ENCODE measurements at places on chromosomes 5 and 9.

DNA sequence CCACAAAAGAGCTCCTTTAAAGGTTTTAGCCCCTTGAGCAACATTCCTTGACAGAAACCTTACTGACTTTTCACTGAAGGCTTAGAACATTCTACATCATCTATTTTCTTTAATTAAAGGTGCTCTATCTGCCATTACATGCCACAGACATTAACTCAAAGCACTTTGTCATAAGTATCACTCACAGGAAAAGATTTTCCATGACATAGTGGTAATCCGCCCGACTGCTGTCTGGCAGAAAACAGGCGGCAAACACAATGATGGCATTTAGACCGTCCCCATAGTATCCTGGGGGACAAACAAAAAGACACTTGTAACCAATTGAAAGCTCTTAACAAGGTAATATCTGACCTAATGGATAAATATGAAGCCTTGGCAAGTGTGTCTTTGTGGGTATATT, 126.2 kb upstream of the PCA3 start:
- no peak for DNase-seq

DNA sequence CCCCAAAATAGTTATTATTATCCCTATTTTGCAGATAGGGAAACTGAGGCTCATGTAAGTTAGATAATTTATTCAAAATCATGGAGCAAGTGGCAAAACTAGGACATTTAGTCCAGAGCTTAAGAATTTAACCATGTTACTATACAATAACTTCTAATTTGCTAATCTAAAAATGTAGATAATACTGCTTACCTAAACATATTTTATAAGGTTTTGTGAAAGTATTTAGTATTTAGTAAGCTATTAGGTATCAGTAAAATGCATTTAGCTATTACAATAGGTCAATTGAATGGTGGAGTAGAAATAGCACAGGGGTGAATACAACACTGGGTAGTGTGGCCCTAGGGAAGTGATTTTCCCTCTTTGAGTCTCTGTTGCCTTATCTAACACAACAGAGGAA, 648.3 kb downstream of the KIF4B start:
- DNase-seq = no peak

DNA sequence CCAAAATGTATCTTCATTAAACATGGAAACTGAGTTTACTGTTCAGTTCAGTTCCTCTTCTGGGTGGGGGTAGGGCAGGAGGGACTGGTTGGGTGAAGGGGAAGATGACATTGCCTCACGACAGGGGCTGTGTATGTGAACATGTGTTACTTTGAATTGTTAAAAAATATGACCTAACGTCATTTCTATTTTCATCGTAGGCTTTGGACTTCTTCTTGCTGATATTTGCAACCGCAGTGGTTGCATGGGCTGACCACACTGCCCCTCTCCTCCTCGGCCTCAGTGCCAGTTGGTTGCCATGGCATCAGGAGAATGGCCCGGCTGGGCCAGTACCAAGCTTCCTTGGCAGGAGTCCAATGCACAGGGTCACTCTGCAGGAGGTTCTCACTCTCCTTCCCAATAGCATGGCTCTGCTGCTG, 41.5 kb downstream of the HACD4 start:
- DNase-seq = no peak

DNA sequence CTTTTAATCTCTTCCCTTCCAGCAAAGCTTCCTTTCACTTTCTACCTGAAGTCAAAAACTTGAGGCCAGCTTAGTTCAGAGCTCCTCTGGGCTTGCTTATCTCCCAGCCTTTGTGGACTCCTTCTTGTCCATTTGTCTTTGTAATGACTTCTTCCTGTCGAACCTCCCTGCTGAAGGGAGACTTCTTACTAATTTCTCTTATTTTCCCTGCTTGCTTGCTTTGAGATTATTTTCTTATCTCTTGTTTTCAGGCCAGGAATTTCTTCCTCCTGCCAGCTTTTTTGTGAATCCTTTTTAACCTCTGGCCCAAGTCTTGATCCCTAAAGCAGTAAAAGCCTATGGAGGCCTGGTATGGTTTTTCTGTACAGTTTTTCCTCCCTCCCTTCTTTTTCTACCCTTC, 46.8 kb upstream of the DHFR start:
- no peak for DNase-seq

GRCh38 chr9:95648225-95648624, 131.5 kb upstream of the PTCH1 start:
- no peak for DNase-seq

DNA sequence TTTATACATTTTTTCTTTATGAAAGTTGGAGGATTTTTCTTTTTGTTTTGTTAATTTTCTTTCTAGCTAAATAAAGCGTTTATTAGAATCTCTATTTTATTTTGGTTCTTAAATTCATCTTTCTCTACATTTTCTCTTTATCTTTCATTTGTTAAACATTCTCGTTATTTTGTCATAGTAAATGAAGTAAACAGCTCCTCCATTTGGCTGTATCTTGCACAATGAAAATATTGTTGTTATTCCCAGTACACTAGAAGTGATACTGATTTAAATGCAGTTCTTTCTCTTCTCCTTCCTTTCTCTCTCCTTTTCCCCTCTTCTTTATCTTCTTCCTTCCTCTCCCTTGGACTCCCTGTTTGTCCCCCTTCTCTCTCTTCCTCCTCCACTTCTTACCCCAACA, 88.8 kb downstream of the FER start:
- DNase-seq = no peak

- DNase-seq = no peak
Observed at GRCh38 chr5:158928404-158928803, 171.3 kb downstream of the EBF1 start.

GRCh38 chr9:127578627-127578951, 33.5 kb upstream of the STXBP1 start:
- no peak for DNase-seq

GRCh38 chr5:78577071-78577807, 71.3 kb downstream of the LHFPL2 start:
- DNase-seq = no peak

- peak; percentile 7 for DNase-seq
Observed at GRCh38 chr5:129804705-129805104, 56.8 kb downstream of the MINAR2 start.

DNA sequence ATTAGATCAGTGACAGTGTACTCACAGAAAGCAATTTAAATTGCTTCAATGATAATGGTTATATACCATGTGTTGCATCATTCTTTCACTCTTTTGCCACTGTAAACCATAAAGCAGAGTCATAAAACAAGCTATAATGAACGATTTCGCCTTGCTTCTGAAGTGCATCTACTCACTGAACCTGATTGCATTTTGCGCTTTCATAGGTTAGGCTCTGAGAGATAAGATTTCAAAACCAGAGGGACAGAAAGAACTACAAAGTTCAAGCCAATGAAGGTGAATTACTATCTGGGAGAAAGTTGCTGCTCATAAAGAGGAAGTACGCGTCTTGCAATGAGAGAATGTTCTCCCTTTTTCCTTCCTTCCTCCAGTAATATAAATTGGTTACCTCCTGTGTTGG, 412.7 kb downstream of the CETN3 start:
- no peak for DNase-seq

- DNase-seq = no peak
Observed at GRCh38 chr5:96338091-96338490, 95.0 kb downstream of the PCSK1 start.

GRCh38 chr9:7316967-7317366, 482.6 kb downstream of the DMAC1 start:
- no peak for DNase-seq

DNA sequence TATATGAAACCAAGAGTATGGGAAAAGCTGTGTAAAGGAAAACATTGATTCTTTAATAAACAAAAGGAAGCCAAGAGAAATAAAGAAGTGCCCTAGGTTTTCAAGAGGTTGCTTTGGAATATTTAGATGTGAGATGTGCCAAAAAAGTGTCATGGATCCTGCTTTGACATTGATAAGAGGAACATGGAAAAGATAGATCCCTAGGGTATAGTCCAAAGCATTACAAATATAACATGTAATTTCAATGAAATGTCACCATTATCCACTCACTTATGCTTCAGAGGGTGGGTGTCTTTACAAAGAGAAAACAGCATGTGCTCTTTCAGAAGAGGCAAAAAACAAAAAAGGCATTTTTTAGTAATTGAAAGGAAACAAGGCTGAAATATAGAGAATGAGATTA, 1196.7 kb downstream of the EFNA5 start:
- DNase-seq = no peak

DNA sequence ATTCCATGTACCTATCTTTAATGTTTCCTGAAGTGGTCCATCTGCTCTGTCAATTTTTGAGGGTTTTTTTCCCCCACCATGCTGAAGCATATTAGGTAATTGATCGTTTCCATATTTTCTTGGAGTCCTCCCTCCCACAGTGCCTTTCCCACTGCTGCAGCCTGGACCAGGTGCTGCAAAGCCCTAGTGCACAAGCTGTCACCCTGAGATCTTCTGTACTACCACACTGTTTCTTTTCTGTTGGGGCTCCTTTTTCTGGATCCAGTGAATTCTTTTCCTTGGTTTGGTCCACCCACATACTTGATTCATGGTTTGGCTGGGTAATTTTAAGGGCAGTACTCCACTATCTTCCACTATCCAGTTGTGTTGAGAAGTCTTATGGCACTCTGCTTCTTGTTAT, 30.9 kb upstream of the FAM169A start:
- DNase-seq = no peak

DNA sequence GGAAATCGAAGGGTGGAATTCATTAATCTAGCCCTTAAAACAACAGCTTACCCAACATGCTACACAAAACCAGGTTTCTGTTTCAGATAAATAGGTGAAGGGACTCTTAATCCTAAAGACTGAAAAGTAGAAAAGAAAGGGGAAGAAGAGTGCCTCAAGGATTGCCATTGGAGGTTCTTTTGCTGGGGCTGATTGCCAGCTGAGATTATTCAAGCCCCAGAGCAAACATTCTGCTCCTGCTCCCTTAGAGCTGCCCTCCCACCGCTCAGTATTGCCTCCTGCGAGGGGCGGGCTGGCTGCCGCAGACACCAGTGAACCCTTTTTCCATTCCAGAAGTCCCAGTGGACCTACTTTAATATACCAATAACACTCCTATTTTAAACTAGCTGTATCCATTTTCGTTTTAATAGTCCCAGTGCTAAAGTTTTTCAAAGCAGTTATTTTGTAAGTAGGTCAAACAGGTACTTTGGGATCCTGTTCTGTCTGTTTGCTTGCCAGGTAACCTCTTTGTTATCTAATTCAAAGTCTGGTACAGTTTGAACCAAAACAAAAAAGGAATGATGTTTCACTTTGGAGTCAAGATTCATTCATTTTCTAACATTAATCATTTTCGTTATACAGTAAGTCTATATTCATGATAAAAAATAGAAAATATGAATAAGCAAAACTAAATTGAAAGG, 38.6 kb downstream of the HMGCS1 start:
- DNase-seq = no peak

GRCh38 chr5:163177971-163178370, 259.4 kb upstream of the CCNG1 start:
- no peak for DNase-seq

GRCh38 chr9:124437086-124437485, 13.2 kb upstream of the ADGRD2 start:
- no peak for DNase-seq

DNA sequence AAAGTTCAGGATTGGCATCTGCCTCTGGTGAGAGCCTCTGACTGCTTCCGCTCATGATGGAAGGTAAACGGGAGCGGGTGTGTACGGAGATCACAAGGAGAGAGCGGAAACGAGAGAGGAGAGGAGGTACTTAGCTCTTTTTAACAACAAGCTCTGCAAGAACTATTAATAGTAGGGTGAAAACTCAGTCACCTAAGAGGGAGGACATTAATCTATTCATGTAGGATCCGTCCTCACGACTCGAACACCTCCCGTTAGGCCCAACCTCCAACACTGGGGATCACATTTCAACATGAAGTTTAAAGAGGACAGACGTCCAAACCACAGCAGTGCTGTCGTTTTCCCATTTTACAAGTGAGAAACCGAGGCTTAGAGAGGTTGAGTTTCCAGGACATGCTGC, 173.7 kb downstream of the SLC28A3 start:
- no peak for DNase-seq

- DNase-seq = no peak
Observed at GRCh38 chr9:85036496-85036895, 367.0 kb downstream of the NTRK2 start.

DNA sequence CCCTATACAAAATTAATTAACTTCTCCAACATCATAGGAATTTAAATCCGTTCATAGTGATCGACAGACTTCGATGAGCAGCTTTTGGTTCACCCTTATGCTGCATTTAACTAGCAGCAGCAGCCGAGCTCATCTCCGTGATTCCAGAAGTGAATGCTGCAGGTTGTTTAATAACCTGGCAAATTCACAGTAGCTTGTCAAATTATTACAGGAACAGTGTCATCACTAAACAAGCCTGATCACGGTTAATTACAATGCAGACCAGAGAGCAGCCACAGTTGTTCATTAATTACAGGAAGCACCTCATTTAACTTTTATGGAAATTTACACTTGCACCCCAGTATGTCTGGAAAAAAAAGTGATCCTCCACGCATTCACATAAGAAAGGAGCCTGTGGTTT, 188.2 kb downstream of the BNC2 start:
- no peak for DNase-seq

GRCh38 chr9:6302417-6302816, 25.8 kb upstream of the TPD52L3 start:
- DNase-seq = no peak

DNA sequence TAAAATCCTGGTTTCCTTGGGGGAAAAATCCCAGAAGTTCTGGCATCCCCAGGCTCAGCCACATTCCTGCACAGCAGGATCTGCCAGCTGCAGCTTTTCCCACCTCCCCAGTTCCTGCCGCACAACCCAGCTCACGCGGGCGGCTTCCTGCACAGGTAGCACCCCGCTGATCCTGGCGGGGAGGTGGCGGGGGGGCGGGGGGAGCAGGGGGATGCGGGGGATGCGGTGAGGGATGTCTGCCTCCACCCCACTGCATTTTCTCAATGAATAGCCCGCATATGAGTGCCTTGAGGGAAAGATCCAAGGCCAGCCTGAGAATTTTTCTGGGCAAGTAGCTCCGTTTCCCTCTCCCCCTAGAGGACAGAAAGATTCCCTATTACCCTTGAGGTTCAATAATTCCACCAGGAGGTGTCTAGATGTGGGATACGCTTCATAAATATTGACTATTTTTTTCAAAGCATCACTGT, 21.1 kb downstream of the GFPT2 start:
- DNase-seq = no peak

- DNase-seq = no peak
Observed at GRCh38 chr5:98775246-98776065, 2.0 kb downstream of the RGMB start.

DNA sequence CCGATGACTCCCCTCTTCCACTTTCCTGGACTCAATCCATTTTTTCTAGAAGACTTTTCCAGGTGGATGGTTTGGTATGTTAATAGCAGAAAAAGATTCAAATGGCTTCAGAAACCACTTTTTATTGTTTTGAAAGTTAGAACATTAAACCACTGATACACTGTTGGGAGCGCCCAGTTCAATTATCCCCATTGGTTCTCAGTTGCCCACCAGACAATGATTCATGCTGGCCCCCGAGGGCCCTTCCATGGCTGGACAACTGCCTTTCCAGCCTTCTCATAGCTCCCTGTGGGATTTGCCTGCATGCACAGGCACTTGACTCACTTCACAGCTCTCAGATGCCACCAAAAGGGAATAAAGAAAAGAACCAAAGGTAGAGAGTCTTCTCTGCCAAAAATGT, 21.3 kb upstream of the ANKRD34B start:
- DNase-seq = no peak

All from nephron progenitor cell (in vitro differentiated cells).